GM10248 (cell line): ENCODE measurements at places on chromosomes 4 and X.

DNA sequence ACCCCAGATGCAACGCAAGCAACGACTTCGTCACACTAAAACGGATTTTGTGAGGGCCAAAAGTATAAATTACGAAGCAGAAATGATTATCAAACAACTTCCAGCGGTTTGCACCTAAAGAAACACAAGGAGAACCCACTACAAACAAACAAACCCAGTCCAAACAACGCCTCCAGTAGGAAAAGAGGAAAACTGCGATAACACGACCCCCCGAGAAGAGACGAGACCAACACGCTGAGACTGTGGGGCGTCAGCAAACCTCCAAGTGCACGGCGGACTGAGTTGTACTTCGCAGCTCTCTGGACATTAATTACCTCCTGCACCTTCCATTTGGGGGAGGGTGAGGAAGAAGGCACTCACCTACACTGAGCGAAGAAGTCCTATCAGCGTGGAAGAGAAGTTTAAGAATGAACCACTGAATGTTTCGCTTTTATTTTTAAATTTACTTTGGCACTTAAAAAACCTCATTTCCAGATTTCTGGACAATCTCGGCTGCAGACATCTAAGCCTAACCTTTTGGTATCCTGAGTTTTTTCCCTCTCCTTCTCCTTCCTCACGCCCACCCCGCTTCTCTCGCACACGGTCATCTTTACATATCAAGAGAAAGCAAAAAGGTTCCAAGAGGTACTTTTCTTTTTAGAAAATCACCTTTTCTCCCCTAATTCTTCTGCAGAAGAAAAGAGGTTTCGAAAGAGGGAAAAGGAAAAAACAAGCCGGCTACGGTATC lies at the start of gene MAB21L2:
Gene MAB21L2, plus strand, starts transcription at position 6 of the 727 bp plus-strand sequence. CDS start 879 bp downstream, outside the sequence.
- no peak for DNase-seq

GRCh38 chr4:9952415-9952950 lies 68.8 kb downstream of the SLC2A9 start:
- DNase-seq, result no peak

- no peak for DNase-seq
Measured at GRCh38 chr4:41214825-41215146, 444 bp upstream of the APBB2 start.

DNA sequence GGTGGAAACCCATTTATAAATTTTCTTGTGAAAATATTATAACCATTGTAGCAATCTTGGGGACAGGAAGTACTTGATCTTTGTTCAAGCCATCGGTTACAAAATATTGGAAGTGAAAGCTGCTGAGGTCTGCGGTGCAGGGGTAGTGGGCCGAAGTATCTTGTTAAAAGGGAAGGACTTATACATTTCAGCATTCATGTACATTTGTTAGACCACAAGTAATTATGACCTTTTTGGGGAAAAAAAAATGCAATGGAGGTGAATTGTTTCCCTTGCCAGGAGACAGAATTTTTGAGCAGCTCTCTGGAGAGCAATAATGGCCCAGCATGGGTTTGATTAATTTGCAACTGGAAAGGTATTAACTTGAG lies 121.3 kb downstream of the EGF start:
- DNase-seq, result peak; percentile 57

DNA sequence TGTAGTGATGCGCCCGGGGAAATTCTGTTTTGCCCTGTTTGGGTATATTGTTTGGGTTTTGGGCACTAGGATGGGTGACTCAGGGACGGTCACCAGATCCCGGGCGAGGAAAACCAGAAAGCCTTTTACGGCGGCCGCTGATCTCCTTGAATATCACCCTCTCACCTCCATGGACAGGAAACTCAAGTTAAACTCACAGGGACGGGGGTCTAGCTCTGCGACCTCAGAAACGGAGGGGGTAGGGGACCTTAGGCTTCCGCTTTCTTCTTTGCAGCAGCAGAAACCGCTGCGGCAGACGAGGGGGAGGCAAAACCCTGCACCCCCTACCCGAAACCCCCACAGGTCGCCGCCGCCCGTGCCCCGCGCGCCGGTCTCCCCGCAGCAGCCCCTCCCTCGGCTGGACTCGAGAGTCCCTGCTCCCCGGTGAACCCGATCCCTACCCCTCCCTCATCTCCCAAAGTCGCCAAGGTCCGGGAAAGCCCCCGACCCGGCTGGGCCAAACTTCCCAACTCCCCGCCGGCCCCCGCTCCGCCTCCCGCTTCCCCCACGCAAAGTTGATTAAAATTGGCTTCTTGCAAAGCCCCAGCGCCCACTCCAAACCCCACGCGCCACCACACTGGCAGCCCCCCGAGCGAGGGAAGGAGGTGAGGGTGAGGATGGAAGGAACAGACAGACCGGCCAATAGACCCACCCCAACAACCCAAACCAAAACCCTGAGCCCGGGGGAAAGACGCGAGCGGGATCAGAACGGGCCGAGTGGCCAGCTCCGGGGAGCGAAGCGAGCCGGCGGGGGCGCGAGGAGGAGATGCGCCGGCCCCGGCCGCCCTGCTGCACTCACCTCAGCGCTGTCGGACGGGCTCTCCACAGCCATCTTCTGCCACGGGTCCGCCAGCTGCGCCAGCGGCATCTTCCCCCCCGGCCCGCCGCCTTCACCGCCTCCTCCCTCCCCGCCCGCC lies 705 bp downstream of the RPS6KA3 start:
- DNase-seq, result peak; percentile 15
